ENCODE measurements at places on chromosomes 7 and 10.
A peak's percentile ranks its signal among the peaks of the same experiment; 100 is the strongest.

GRCh38 chr7:31642681-31643115 lies 44.3 kb upstream of the PPP1R17 start:
- DNase-seq: no peak

DNA sequence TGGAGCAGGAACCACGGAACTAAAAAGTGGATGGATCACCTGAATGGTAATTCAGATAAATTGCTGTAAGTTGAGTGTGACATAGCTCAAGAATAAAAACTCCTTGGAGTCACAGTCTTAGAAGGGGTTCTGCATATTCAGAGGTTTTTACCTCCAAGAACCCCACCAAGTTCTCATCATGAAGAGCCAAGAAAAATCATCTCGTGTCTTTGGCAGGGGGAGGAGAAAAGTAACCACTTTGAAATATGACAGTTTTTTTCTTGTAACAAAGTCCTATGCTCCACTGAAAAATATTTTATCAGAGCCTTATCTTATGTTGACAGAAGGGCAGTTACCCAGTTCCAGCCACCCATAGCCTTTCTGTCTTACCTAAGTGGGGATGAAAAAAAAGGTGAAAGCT lies 38.2 kb upstream of the MBL2 start:
- no peak for DNase-seq

GRCh38 chr7:154546946-154547587 lies 455.9 kb downstream of the PAXIP1 start:
- DNase-seq: no peak

DNA sequence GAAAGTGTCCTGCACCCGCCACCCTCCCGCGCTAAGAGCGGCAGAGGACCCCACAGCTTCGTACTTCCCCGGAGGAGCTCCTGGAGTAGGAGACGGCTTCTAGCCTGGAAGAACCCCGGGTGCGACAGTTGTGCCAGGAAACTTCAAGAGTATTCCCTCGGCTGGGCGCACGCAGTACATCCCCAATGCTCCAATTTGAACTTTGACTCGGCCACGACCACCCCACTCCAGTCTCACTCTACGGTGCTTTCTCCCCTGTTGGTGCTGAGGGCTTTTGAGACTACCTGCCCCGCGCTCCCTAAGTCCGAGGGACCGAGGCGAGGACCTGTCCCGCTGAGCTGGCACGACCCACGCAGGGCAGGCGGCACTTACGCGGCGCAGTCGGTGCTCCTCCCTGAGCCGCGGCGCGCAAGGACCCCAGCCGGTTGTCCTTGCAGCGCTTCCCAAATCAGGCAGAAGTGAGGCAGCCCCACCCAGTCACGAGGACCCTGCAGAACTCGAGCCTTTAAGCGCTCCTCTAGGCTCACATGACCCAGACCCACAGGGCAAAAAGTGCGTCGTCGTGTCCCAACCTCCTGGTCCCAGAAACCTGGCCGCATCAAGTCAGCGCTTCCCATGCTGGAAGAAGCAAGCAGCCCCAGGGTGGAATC lies at the start of gene CPVL:
CPVL (minus strand) TSS at position 481 of the 650 bp plus-strand sequence. CDS start 25,476 bp downstream, outside the sequence.
- no peak for DNase-seq

DNA sequence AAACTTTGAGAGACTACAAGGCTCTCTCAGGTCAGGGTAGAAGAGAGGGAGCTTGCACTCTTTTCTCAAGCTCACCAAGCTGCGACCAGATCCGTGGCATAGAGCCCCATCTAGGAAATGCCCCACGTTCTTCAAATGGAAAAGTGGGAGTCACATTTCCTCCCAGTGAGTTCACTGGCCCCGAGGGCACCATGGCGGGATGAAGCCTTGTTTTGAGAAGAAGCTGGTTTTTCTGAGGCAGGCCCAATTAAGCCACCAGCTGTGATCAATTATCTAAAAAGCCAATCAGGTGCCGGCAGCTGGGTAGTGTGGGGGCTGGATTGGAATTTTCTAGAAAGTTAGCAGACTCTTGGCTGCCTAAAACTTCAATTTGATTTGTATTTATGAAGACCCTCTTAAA lies 101.4 kb downstream of the ZNF365 start:
- DNase-seq: no peak

- DNase-seq: no peak
These were observed 31.5 kb downstream of the CUL1 start for GRCh38 chr7:148729984-148730733.

- peak; percentile 48 for DNase-seq
These were observed 472.0 kb upstream of the CNTNAP2 start for GRCh38 chr7:145644426-145645134.

- peak; percentile 65 for DNase-seq
These were observed 54.3 kb upstream of the AKR1E2 start for GRCh38 chr10:4771554-4772201.

Data from stromal cell of bone marrow (primary cell).